ENCODE measurements at places on chromosomes 5 and 9. TPM values are rescaled to one million over a fixed set of nuclear protein-coding genes. Genes with fewer than 3 reads are reported as not detected.

- no peak for DNase-seq
Observed at GRCh38 chr9:34684816-34685215, 6.3 kb downstream of the CCL19 start.

DNA sequence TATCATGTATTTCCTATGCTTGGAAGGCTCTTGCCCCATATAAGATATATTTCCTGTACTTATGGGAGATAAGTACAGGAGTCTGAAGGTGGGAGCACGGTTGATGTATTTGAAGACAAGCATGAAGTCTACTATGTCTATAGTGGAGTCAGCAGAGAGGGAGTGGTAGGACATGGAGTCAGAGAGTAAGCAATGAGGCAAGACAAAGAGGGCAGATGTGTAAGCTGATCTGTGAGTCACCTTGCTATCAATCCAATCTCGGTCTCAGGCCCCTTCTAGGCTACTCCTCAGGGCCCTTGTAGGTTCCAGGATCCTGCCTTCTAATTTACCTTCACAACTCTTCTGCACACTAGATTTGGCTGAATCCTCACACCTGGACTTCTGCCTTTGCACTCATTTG, 105.5 kb downstream of the MACIR start:
- no peak for DNase-seq

PCDHB7 gene
- 0.12 TPM for total RNA-seq

PCDHGB2 gene
- total RNA-seq, result 1.7 TPM

All from left colon (tissue), 2 donors.